ENCODE measurements at places on chromosomes 5 and 9.

DNA sequence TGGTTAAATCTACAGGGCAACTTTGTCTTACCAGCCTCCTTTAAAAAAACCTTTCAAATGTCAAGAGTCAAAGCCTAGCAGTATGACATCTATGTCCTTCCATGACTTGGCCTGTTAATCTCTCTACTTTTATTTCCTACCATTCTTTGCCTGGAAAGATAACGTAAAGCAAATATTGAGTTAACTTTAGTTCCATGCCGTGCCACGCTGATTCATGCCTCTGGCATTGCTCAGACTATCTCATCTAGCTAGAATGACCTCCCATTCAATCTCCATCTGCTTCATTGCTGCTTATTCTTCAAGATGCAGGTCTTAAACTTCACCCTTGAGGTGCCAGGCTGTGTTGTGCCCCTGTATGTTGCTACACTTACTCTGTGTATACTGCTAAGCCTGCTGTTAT is 729.8 kb downstream of the EFNA5 start:
- DNase-seq = no peak

- no peak for DNase-seq
Observed at GRCh38 chr9:121700832-121701419, 49.5 kb downstream of the DAB2IP start.

DNA sequence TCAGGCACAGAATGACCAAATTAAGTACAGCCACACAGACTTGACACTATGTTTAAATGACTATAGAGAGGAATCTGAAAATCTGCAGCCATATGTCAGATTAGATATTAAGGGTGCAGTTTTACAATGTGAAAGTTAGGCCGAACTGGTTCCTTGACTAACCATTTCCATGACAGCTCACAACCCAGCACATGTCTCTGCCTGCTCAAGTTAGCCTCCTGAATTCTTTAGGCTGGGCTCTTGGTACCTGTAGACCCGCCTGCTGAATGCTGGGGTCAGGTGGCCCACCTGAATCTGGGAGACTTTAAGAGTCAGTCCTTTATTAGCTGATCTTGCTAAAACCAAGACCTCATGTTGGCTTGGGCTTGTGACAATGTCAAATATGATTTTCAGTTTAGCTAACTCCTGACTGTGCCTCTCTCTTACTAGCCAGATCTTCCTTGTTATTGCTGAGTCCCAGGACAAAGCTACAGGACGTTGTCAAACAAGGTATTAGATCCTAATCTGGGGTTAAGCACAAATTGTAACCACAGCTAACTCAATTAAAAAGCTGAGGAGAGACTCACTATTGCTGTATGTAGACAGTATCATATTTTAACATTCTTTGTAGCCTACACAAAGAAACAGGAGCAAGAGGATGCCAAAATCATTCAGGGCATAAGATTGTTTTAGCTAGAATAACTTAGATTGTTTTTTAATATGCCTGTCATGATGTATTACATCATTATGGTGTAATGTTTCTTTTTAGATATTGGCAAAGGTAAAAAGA is 490.9 kb downstream of the SEMA5A start:
- DNase-seq = no peak

- no peak for DNase-seq
Observed at GRCh38 chr5:66015196-66015960, 89.0 kb downstream of the ERBIN start.

DNA sequence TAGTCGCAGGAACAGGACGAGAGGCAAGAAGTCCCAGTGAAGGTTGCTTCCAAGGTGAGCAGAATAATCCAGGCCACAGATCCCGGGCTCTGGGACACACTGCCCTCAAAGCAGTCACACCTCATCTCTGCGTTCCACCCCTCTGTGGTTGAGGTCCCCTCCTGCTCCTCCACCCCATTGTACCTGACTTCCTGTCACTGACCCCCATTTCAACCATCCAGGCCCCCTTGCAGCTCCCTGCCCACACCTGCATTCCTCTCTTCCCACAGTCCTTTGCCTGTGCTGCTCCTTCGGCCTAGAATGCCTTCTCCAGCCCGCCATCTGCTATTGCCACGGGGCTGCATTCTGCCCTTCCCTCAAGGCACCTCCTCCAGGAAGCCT is 73.5 kb downstream of the PAX5 start:
- no peak for DNase-seq

- DNase-seq = no peak
Observed at GRCh38 chr5:72093217-72093616, 14.1 kb upstream of the MAP1B start.

- DNase-seq = no peak
Observed at GRCh38 chr5:4643190-4643589, 496.9 kb upstream of the ADAMTS16 start.

DNA sequence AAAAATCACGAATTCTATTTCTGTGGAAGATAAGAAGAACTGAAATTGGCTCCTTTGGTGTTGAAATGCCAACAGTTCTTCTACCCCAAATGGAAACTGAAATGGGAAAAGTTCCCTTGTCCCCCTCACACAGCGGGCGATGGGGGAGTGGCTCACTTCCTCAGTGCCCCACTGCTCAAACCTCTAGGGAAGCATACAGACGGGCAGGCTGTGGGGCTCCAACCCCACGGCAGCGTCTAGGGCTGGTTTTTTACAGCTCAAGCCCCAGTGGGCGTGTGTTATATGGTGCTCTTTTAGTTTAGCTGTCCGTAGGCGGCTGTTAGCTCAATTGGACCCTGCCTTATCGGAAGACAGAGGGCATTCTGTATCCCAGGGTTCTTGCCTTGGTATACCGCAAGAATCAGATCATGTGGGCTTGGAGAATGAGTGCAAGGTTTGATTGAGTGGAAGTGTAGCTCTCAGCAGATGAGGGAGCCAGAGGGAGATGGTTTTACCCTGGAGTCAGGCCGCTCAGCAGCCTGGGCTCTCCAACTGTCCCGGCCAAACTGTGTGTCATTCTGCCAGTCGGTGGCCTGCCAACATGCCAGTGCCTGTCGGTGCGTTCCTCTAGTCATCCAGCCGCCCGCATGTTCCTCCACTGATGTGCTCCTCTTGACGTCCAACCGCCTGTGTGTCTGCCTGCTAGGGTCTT is 166.3 kb upstream of the ZNF608 start:
- DNase-seq = no peak

DNA sequence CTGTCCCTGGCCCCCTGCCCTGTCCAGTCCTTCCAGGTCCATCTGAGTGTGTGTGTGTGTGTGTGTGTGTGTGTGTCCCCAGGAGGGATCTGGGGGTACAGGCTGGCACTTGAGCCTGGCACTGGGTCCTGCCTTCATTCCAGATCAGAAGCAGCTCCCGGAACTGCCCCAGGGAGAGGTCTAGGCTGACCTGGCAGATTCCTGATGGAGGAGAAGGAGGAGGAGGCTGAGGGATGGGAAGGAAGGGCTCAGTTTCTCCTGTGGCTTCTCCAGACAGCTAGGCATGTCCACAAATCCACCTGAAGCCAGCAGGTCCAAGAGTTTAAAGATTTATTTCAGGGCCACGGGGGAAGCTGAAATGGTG is 328 bp downstream of the NDST1 start:
- no peak for DNase-seq
